ENCODE measurements at places on chromosomes 4 and X.

- DNase-seq, result peak; percentile 68
Observed at GRCh38 chrX:53159184-53159583, 65.2 kb downstream of the KANTR start.

DNA sequence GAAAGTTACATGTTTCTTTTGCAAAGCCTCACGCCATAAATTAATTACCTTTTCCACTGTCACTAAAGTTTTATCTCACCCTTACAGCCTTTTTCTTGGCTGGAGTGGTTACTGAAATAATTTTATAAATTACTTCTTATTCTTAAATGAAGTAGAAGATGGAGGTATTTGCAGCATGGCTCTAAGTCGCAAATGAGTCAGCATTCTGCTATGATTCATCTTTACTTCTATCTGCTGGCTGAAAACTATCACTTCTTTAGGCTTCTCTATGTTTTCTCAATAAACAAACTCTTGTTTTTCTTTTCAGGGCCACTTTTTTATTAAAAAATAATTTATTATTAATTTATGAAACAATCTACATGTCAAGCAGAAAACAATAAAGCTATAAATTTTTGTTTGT, 210.2 kb upstream of the GYPA start:
- no peak for DNase-seq

GRCh38 chr4:55012363-55013230, 112.8 kb downstream of the KDR start:
- no peak for DNase-seq

GRCh38 chrX:48794911-48795515, 6.9 kb upstream of the HDAC6 start:
- DNase-seq, result no peak

DNA sequence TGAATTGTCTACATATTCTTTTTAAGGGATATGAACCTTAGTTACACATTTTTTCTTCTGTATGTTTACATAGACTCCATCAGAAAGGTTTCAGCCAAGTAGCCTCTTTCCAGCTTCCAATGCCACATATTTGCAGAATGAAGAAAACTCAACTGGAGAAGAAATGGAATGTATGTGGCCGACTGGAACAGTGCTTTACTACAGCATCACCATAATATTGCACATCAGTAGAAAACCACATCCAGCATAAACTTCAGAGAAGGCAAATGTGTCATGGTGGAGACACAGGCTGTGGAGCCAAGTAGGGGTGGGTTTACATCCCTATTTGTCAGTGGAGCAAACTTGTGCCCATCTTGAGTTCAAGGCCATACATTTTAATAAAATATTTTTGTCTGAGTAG, 204.8 kb upstream of the LDB2 start:
- DNase-seq, result no peak

GRCh38 chrX:107834275-107835201, 8.9 kb downstream of the MID2 start:
- no peak for DNase-seq

- DNase-seq, result no peak
Observed at GRCh38 chr4:139314047-139314800, 11.9 kb upstream of the NDUFC1 start.

- peak; percentile 10 for DNase-seq
Observed at GRCh38 chr4:11954093-11954492, 525.4 kb upstream of the HS3ST1 start.

DNA sequence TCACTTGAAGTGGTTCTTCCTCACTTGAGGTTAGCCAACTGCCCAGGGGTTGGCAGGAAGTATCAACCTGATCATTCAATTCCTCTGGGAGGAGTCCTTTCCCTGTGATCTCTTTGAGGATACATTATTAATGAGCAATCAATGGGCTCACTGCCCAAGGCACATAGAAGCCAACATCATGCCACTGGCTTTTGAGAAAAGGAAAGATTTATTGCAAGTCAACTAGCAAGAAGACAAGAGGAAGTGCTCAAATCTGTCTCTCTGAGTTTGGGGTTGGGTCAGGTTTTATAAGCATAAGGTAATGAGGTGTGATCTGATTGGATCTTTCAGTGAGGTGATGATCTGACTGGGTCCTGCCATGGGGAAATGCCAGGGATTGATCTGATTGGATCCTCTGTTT, 39.6 kb downstream of the FGFBP1 start:
- no peak for DNase-seq

DNA sequence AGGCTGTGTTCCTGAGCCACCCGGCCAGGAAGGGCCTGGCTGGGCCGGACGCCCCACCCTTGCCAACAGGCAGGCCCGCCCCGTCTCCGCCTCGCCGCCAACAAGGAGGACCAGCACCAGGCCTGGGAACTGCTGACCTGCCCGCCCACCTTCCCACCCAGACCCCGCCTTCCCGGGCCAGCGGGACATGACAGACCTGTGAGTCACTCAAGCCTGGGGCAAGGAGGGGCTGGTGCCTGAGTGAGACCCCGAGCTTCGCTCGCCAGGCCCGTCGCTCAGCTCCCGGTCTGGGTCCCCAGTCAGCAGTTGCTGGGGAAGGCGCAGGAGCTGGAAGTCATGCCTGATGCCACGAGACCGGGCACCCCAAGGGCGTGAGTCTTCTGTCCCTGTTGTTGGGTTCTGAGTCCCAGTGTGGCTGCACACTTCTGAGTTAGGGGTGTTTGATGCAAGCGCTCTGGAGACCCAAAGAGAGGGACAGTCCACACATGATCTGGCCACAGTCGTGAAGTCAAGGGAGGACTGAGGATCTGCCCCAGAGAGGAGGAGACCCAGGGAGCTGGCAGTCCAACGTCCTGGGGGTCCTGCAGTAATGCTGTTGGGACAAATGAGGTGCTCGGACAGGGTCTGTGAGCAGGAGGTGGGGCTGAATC, at the start of gene DNASE1L1:
DNASE1L1 (minus strand) TSS at position 33 of the 650 bp plus-strand sequence. CDS start 3,686 bp downstream, outside the sequence.
- no peak for DNase-seq

DNA sequence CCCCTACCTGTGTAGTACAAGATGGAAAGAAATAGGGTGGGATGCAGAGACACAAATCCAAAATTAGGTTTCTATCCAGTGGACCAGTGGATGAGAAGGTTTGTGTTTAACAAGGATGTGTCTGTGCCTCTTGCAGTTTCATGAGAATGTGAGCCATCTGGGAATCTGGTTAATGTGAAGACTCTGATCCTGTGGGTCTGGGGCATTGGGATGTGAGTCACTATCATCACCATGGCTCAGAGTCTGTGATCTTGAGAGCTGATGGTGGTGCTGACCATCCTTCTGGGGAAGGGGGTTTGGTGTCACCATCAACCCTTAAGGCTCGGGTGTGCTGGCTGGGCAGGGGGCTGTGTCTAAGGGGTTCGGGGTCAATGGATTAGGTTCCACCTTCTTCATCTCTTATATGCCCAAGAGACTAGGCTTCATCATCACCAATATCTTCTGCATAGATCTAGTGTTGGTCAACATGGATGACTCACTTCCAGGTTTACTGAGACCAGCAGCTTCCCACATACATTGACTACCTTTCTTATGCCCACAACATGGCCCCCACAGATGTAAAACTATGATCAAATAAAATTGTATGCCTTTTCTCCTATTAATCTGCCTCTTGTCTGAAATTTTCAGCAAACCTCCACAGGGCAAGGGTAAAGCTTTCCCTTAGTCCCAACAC, 65.7 kb upstream of the MID1 start:
- DNase-seq, result no peak

GRCh38 chrX:9832811-9833210, 46.6 kb downstream of the SHROOM2 start:
- DNase-seq, result no peak

DNA sequence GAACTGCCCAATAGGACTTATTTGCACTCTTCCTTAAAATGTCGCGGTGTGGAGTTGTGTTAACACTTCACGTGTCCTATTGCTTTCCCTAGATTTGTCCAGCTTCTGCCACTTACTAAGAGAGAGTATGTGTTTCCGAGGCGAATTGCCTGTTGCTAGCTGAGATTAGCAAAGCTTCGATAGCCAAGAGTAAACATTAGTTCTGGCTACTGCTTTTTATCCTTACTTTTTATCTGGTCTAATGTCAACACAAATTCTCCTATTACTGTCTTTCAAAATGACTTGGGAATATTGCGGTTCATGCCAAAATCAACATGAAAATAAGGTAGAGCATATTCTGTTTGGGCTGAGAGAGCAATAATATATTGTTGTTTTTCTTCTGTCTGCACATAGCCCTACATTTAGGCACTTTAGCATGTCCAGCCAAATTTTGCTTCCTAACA, 90.4 kb upstream of the VEGFC start:
- no peak for DNase-seq

GRCh38 chrX:30735839-30736238, 82.6 kb downstream of the GK start:
- DNase-seq, result peak; percentile 58

GRCh38 chr4:9703391-9703790, 78.0 kb upstream of the DRD5 start:
- no peak for DNase-seq

- DNase-seq, result no peak
Observed at GRCh38 chr4:54517781-54518444, 139.8 kb upstream of the KIT start.

GRCh38 chrX:1306909-1307625, 29.5 kb upstream of the IL3RA start:
- DNase-seq, result no peak

- DNase-seq, result no peak
Observed at GRCh38 chrX:45986971-45987370, 558.2 kb downstream of the ZNF674 start.

GRCh38 chrX:100477958-100478357, 67.9 kb upstream of the PCDH19 start:
- no peak for DNase-seq

- no peak for DNase-seq
Observed at GRCh38 chr4:175531405-175532091, 280.5 kb downstream of the GPM6A start.

GRCh38 chr4:56752985-56753384, 68.5 kb downstream of the SPINK2 start:
- DNase-seq, result no peak

GRCh38 chr4:26905172-26905571, 44.5 kb downstream of the STIM2 start:
- no peak for DNase-seq

GRCh38 chrX:11439846-11440245, 146.6 kb downstream of the AMELX start:
- DNase-seq, result no peak

DNA sequence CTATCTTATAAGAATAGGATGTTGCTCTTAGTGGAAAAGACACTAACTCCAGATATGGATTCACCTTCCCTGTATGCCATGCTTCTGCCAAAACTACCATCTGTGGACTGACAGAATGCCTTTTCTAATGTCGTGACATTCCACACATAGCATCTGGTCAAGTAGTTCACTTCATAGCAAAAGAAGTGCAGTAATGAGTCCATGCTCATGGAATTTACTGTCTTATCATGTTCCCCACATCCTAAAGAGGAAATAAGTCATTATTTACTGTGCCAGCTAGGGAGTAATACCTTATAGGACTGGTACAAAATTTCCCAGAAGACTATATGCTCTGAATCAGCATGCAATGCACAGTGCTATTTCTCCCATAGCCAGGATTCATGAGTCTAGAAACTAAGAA, 562.4 kb downstream of the TLL1 start:
- DNase-seq, result no peak

DNA sequence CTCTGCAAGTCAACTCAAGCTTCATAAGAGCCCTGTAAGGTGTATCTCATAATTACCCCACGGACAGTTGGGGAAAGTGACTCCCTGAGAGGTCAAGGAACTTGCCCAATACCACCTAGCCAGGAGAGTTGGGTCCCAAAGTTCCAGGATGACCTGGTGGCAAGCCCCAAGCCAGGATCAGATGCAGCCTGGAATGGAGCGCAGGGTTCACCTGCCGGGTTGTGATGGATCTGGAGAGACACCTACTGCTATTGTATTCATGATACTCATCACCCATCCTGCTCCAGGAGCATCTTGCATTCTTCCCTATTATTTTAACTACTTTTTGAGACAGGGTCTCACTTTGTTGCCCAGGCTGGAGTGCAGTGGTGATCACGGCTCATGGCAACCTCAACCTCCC, 36.1 kb downstream of the ZBTB49 start:
- DNase-seq, result no peak

DNA sequence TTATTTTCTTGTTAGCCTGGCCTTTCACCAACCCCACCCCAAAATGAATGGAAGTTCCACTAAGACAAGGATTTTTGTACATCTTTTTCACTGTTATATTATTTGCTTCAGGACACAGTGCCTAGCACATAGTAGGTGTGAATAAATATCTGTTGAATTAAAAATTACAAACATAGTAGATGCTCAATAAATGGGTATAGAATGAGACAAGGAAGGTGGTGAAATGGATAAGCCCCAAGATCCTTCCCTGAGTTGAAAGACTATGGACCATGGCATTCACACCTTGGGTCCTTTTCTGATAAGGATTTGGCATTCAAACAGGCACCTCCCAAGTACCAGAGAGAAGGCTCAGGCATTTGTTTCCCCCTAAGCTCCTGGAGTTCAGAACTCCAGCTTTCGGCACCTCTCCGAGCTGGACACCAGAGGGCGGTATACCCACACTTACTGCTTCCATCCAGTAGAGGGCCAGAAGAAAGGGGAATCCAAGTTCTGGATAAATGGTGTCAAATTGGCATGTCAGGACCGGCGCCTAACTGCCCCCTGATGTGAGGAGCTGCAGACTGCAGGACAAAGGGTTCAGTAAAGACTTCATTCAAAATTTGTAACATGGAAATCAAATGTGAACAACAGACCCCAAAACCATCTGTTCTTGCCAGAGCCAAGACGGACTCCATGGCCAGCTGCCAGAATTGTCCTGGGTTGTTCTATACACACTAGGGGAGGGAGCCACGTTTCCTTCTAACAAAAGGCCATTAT, 193.0 kb downstream of the GPC3 start:
- DNase-seq, result peak; percentile 73

DNA sequence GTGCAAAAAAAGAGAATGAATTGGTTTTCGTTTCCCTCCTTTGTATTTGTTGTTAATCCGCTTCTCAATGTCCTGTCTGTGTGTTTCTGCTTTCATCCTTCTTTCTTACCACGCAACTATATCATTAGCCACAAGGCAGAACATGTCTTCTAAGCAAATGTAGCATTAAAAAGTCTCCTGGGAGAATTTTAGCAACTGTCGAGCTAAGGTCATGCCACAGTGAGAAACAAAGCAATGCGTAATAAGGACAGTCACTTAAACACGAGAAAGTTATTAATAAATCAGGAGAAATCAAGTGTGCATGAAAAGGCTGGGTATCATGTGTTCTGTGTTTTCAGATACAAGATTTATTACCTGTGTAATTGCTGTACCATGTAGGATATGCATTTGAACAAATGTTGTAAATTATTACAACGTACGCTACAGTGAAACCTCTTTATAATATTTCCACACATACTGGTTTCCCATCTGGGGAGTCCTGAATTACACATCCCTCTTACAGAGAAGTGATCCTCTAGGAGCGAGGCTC, 890.8 kb downstream of the TRIML1 start:
- no peak for DNase-seq

GRCh38 chr4:17347445-17347844, 164.4 kb downstream of the QDPR start:
- DNase-seq, result no peak
